ENCODE measurements at places on chromosomes 2 and 18.

- no peak for DNase-seq
Measured at GRCh38 chr18:38025433-38026038, 459.9 kb upstream of the CELF4 start.

- no peak for DNase-seq
Measured at GRCh38 chr2:151280271-151280670, 9.2 kb downstream of the NMI start.

GRCh38 chr18:46073474-46074331 is 1.6 kb upstream of the PSTPIP2 start:
- no peak for DNase-seq

- DNase-seq, result no peak
Measured at GRCh38 chr2:26560892-26561291, 80.3 kb downstream of the CIB4 start.

DNA sequence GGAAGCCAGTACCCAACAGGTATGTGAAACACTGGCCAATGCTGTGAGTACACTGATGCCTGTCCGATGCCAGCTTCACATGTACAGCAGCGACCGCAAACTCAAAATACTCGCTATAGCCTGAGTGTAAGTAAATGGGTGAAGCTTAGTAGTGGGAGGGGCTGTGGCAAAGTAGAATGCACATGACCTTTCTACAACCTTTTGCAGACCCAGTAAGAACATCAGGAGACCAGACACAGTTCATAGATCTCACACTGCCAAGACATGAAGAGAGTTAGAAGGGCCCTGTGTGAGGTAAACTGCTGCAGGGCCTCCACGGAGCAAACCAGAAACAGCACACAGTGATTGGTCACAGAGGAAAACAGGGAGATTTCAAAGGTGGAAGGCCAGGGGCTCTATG is 9.1 kb upstream of the UBXN4 start:
- DNase-seq, result no peak

GRCh38 chr2:183666031-183666430 is 541.8 kb downstream of the NUP35 start:
- no peak for DNase-seq

- no peak for DNase-seq
Measured at GRCh38 chr18:9861933-9862332, 23.8 kb upstream of the TXNDC2 start.

GRCh38 chr2:47249157-47249900 is 94.2 kb upstream of the STPG4 start:
- no peak for DNase-seq

DNA sequence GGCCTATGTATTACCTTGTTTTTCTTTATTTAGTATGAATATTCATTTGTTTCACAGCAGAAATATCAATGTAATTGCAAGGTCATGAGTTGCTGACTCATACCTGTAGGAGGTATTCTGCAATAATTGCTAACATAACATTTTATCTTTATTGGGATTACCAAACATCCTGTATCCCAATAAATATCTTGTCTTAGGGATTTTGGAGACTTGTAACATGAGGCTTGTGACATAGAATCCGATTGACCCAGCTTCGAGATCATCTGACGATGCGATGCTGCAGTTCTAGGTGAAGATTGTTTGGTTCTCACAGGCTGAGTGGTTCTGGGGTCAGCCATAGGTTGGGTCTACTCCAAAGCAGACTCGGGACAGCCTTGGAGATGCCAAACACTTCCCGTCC is 133.4 kb upstream of the RND3 start:
- no peak for DNase-seq

DNA sequence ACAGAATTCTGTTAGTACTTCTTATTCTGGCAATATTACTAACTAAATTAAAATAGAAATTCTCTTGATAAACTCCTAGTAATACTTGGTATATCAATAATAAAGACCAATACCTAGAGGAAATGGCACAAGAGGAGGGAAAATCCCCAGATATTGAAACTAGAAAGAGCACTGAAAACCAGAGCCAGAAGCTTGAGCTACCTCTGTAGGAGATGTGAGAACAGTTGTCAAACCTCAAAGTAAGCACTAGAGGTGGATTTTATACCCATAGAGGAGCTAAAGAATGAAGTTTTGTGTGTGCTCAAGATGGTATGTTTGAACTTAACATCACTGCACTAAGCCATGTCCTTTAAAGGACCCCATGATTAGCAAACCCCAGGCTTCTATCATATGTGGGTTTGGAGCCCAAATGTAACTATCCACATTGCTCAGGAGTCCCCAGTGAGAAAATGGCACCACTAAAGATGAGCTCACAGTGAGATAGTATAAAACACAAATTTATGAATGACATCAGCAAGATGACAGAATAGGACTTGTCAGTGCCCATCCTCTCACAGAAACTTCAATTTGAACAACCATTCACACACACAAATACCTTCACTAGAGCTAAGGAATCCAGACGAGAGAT is 122.1 kb downstream of the PKP4 start:
- DNase-seq, result no peak

Measured in T-helper 17 cell (primary cell).